Inflammatory macrophage treated with lipopolysaccharide for 1 hour (primary cell): ENCODE measurements at places on chromosomes 12 and 14.

DNA sequence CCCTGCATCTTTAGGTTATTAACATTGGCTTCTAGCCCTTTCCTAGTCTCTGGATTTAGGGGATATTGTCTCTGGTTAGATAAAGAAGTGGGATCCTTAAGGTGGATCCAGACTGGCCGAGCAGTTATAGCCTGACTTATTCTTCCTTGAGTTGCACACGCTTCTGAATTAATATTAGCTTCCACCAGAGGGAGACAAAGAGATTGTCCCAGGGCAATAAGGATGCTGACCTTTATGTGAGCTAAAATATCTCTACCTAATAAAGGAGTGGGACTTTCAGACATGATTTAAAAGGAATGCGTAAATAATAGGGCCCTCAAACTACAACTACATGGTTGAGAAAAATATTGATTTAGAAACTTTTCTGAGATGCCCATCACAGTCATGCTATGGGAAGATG is 139.7 kb downstream of the SLCO1B3 start:
- DNase-seq = no peak

- DNase-seq = no peak
Measured at GRCh38 chr14:34009956-34010355, 59.1 kb upstream of the EGLN3 start.

- DNase-seq = no peak
Measured at GRCh38 chr14:59463787-59464485, 1.2 kb downstream of the GPR135 start.

GRCh38 chr12:20696181-20696905 is 1.2 kb downstream of the SLCO1C1 start:
- no peak for DNase-seq

DNA sequence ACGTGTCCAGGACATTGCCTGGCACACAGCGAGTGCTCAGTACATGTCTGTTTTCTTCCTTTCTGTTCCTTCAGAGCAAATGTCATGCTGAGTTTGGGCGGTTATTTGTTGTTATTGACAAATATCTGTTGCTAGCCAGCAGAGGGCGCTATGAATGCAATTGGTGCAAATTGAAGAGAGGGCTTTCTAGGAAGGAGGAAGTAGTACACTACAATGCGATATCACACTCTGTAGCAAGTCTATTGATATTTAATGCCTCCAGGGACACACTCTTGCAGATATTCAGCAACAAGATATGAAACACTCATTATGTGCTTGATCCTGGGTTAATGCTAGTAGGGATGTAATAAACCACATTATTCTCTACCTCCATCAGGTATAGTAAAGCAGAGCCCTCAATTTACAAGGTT is 267.3 kb upstream of the SRRM4 start:
- peak; percentile 25 for DNase-seq

DNA sequence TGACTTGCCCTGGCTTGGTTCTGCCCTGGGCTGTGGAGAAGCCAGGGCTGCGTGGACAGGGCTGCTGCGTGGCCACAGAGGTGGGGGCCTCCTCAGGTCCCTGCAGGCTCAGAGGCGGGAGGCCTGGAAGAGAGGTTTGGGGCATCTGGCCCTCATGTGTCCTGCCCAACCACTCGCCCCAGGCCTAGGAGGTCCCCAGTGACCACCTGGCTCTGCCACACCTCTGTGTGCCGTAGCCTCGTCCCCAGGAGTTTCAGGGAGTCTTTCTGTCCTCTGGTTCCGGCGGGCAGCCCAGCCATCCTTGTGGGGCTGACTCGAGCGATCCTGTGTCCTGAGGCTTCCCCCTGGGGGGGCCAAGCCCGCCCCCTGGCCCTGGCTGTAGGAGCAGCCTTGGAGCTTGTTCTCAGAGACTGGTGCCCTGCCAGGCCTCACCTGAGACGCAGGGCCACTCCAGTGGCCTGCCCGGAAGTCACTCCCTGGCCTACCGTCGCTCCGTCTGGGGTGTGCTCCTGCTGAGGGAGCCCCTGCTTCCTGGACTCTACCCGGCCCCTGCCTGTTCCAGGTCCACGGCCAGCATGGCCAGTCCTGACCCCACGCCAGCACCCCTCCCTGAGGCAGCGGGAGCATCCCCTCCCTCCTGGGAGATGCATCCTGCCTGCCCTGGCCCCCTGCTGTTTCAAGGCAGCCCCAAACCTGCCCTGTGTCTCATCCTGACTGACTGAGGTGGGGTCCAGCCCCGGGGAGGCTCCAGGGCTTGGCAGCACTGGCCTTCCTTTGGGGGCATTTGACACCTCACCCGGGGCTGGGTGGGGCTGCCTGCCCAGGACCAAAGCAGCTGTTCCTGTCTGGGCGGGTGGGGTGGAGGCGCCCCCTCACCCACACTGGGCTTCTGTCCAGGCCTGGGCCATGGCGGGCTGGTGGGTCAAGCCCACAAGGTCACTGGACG is 13.9 kb downstream of the ASPG start:
- no peak for DNase-seq

- DNase-seq = peak; percentile 53
Measured at GRCh38 chr12:53221203-53222080, 10.6 kb downstream of the RARG start.

GRCh38 chr14:68649476-68650189 is 143.2 kb downstream of the ZFP36L1 start:
- no peak for DNase-seq

- DNase-seq = no peak
Measured at GRCh38 chr12:32644431-32644830, 34.7 kb upstream of the DNM1L start.

- DNase-seq = peak; percentile 6
Measured at GRCh38 chr12:91551927-91552326, 369.3 kb upstream of the DCN start.

- no peak for DNase-seq
Measured at GRCh38 chr14:87252103-87252502, 740.9 kb downstream of the GALC start.

DNA sequence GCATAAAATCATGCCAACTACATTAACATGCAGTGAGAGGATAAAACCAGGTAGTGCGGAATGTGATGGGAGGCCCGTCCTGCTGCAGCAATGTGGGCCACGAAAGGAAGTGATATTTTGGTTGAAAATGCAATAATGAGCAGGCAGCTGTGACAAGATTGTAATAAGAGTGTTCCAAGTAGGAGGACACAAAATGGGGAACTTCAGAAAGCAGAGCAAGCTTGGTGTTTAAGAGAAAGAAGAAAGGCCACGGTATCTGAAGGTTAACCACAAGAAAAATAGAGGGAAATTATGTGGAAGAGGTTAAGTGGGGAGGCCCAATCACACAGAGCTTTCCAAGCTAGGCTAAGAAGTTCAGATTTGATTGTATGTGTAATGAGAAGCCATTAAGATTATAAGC is 34.3 kb downstream of the OVCH1 start:
- DNase-seq = no peak

- DNase-seq = no peak
Measured at GRCh38 chr12:53340398-53340797, 4.2 kb upstream of the SP7 start.

DNA sequence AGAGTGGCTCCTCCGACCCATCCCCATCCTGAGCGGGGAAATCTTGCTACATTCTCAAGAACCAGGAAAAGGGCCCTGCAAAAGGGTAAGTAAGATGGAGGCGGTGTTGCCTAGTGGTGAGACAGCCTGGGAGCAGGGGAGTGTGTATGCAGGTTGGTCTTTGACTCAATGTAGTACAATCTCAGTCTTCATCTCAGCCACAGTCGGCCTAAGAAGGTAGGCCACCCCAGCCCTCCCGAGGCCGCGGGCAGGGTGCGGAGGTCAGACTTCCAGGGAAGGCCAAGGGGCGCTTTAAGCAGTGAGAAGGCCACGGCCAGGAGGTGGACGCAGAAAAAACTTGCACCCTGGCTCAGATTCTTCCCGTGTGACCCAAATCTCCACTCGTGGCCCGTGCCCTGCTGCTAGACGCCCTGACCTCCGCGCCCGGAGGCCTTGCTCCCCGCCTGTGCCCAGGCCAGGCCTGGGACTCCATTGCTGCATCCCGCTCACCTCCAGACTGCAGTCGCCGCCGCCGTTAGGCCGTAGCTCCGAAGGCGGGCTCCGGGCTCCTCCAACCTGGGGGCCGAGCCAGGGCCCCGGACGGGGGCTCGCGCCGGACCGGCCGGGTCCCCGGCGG is 435 bp downstream of the FOXM1 start:
- DNase-seq = no peak

DNA sequence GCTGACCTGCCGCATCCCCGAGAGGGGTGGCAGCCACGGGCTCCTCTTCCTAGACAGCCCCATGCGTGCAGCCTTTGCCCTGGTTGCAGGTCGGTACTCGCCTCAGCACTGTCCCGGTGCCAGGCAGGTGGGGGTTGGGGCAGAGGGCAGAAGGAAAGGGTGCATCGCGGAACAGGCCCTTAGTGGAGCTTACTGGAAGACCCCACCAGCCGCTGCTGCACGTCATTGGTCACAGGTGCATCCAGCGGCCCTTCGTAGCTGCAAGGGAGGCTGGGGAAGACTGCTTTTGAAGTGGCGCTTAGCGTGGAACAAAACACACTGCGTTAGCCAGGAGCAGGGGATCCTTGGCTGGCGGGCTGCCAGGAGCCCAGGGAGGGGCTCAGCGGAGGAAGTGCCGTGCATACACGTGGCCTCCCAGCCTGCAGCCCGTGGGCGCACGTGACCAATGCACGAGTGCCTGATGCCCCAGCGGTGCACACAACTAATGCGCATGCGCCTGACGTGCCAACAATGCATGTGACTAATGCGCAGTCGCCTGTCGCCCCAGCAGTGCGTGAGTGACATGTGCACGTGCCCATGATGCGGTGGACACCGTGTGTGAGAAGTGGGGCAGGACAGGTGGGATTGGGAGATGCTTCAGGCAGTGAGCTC is 5.0 kb upstream of the EP400 start:
- no peak for DNase-seq

GRCh38 chr14:58705066-58705465 is 67.3 kb downstream of the DACT1 start:
- no peak for DNase-seq

- DNase-seq = peak; percentile 14
Measured at GRCh38 chr12:69099201-69099837, 140.1 kb upstream of the CPSF6 start.

DNA sequence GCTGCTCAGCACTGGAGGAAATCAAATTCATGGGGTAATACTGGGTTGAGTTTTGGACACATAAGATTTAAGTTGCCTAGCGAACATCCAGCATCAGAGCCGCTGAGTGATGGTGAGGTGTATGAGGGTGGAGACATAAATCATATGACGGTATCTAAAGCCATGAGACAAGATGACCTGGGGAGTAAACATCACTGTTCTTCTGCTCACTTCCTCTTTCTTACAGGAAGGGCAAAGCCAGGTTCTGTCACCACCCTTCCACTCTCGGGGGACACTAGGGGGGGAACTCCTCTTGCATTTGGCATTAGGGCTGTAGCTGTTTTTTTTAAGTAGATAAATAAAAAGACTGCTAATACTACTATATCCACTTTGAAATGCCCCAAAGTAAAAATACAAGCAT is 24.0 kb downstream of the PRDM4 start:
- peak; percentile 14 for DNase-seq

- DNase-seq = no peak
Measured at GRCh38 chr12:67422081-67422480, 152.9 kb downstream of the CAND1 start.

GRCh38 chr14:38496092-38496491 is 240.2 kb upstream of the CLEC14A start:
- DNase-seq = no peak

DNA sequence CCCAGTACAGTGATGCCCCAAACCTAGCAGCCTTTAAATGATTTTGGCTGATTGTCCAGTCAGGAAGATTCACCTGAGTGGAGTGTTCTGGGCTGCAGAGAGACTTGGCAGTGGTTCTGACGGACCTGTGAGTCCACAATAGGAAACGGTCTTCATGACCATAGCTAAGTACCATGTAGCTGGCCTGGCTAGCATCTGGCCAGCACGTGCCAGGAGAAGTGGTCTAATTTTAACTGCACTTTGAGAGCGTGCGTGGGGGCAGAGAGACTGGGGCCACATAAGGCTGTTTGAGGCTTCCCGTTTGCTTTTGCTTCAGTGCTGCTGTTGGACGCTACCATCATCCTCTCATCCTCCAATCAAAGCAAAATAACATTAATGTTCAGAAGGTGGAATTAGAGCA is 54.7 kb downstream of the PPM1A start:
- no peak for DNase-seq

DNA sequence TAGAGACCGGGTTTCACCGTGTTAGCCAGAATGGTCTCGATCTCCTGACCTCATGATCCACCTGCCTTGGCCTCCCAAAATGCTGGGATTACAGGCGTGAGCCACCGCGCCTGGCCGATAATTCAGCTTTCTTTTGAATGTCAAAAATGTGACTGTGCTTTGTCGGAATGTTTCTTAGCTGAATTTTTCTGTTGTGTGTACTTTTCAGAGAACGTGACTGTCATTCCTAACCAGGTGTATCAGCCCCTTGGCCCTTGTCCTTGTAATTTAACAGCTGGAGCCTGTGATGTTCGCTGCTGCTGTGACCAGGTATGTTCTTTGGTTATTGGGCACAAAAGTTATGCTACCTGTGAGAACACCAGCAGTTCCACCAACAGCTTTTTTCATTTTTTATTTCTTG is 8.1 kb downstream of the TCTN2 start:
- no peak for DNase-seq

DNA sequence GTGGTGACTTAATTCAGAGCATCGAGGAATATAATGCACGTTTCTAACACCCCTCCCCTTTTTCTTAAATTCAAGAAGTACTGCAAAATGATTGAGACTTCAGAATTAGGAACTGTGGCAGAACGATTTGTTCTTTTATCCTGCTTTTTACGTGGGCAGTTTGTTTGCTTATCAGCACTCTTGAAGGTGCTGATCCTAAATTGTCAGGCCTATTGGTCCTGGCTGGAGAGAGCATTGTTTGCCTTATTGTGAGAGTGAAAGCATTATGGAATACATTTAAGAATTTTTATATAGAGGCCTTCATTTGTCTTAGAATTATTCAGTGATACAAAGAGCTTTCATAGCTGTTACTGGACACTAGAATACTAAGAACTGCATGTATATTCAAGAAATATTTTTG is 59.1 kb downstream of the TMTC2 start:
- no peak for DNase-seq

DNA sequence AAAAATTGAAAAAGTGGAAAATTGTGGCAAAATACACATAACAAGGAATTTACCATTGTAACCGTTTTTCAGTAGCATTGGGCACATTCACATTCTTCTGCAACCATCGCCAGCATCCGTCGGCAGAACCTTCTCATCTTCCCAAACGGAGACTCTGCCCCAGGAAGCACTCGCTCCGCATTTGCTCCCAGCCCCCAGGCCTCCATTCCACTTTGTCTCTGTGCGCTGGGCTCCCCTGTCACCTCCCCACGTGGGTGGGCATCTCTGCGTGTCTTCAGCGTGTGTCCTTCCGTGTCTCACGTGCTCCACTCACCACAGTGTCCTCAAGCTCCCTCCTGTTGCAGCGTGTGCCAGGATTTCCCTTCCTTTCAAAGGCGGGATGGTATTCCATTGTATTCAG is 9.9 kb downstream of the GPR132 start:
- no peak for DNase-seq
